Spinal cord (tissue), 10 donors: ENCODE measurements at places on chromosomes 7 and 10. TPM values are rescaled to one million over a fixed set of nuclear protein-coding genes. Genes with fewer than 3 reads are reported as not detected.

DNA sequence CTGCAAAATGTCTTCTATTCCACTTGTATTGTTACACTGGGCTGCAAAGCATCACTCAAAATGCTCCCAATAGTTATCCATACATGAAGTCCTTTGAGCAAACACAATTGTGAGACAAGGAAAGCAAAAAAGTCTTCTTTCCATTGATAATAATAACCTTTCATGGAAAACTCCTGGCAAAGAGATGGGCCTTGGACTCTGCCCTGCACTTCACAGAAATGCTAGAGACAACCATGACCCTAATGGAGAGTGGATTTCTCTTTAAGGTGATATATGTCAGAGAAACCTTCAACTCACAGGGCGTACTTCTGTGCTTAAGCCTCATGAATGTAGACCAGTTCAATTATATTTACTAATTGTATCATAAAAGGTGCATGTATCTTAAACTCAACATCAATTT is 19.4 kb downstream of the SLC26A3 start:
- no peak for DNase-seq

- DNase-seq: no peak
These were observed 14.9 kb downstream of the ADCY1 start for GRCh38 chr7:45589061-45589460.

Gene TMEM184A
- total RNA-seq: 0.33 TPM

DNA sequence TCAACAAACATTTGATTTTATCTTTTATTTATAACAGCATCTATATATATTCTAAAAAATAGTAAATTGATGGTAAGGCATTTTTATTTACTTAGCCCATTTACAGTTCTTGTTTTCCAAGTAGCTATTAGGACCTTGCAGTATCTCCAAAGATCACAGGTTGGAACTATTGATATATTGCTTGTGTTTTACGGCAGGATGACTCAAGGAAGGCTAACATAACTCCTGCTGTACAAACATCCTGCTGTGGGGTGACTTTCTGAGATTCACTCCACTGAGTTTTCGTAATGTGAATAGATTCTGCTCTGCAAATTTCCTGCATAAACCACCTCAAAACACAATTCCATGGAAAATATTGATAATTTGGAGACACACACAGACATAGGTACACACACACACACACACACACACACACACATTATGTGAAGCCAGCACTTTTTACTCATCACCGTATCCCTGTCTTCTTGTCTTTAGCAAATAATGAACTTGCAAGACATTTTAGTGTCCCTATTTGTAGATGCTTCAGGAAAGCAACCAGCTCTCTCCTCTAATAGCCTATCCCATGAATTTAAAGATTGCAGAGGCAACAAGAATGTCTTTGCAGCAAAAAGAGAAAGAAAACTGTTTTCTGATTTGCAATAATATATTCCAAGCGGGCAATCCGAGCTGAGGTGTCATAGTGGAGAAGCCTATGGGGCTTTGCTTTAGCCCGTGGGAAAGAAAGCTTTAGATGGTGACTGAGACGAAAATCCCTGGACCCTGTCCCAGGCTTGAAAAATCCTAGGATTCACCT is 722 bp downstream of the AGR2 start:
- DNase-seq: no peak

- no peak for DNase-seq
These were observed 51.5 kb upstream of the GRM3 start for GRCh38 chr7:86592185-86592584.

GRCh38 chr10:30540276-30540675 is 89.3 kb downstream of the LYZL2 start:
- DNase-seq: no peak

DNA sequence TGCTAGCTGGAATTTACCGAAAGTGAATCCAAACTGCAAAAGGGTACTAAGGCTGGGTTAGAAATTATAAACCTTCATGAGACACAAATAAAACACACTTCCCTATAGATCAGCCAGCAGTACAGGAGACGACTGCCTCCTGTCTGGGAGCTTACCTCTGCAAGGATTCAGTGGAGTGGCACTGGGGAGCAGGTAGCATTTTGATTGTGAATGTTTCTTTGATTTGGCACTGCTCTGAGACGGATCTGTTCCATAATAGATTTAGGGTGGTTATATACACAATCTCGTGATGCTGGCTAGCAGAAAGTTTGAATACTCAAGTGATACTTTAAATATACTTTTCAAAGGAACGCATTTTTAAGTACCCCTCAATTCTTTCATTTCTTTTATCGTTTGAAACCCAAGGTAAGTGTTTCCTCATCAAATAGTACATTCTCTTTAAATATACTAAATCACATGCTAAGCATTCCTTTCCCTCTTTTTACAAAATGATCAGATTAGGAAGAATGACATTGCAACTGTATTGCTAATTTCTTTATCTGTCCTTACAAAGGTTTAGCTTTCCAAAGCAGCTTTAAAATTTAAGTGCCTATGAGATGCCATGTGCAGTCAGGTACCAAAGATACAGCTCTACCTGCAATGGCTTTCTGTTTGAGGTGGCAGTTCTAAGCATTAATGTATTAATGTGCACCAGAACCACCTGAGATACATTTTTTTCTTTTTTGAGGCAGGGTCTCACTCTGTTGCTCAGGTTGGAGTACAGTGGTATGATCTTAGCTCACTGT is 20.6 kb upstream of the CHCHD3 start:
- no peak for DNase-seq

- no peak for DNase-seq
These were observed 46.2 kb downstream of the RGS10 start for GRCh38 chr10:119496273-119496672.

GRCh38 chr7:946256-946996 is 8.1 kb downstream of the ADAP1 start:
- DNase-seq: no peak

GRCh38 chr10:101572126-101572525 is 15.9 kb downstream of the POLL start:
- DNase-seq: no peak

GRCh38 chr10:3683560-3683959 is 101.4 kb downstream of the KLF6 start:
- DNase-seq: no peak

Gene ADAM12
- 36.0 TPM for total RNA-seq

Gene TMEM72
- total RNA-seq: 8.0 TPM

GRCh38 chr7:99643464-99643863 is 26.7 kb downstream of the ZSCAN25 start:
- no peak for DNase-seq

GRCh38 chr7:123432601-123433000 is 101.8 kb downstream of the IQUB start:
- no peak for DNase-seq

DNA sequence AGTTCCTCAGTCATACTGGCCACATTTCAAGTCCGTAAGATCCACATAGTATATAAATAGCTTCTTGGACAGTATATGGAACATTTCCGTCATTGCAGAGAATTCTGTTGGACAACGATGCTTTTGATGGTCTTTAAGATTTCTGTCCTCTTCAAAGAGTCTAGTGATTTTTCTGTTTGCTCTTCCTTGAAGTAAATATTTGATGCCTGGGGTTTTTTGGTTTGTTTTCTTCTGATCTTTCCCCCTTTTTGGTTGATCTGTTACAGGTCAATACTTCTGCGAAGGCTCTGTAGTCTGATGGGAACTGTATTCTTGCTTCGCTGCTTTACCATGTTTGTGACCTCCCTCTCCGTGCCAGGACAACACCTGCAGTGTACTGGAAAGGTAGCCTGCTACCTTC is 42.3 kb upstream of the VDAC2 start:
- no peak for DNase-seq

Gene TFPI2
- total RNA-seq: 8.9 TPM

GRCh38 chr10:66827353-66827752 is 98.5 kb upstream of the LRRTM3 start:
- no peak for DNase-seq

- peak; percentile 79 for DNase-seq
These were observed 449.1 kb upstream of the ANKRD30A start for GRCh38 chr10:36676321-36676720.

Gene CYP2C8
- total RNA-seq: 2.6 TPM

Gene GCC1
- 11.3 TPM for total RNA-seq

- no peak for DNase-seq
These were observed 32.7 kb upstream of the KLHL7 start for GRCh38 chr7:23072922-23073321.

GRCh38 chr7:89028319-89028718 is 232.8 kb upstream of the TEX47 start:
- no peak for DNase-seq

- no peak for DNase-seq
These were observed 282.8 kb downstream of the PHF14 start for GRCh38 chr7:11256501-11256900.

GRCh38 chr7:24764011-24764410 is 6.7 kb upstream of the GSDME start:
- no peak for DNase-seq

- peak; percentile 80 for DNase-seq
These were observed 16.8 kb upstream of the ABCB5 start for GRCh38 chr7:20598459-20599309.

Gene TAS2R41
- total RNA-seq: not detected

DNA sequence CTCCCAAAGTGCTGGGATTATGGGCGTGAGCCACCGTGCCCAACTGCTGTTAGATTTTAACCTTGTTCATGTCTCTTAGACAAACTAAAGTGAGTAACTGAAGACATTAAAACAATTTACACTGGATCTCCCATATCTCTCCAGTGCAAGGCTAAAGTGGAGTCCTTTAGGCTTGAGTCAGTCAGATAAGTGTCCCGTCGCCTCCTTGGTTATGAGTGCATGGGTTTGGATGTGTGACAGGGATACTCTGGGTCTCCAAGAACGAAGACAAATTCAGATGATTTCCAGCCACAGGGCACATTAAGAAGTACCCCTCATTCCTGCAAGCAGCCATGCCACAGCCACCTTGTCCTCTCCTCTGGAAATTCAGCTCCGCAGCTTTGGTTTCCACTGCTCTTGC is 66.1 kb upstream of the PDZD8 start:
- no peak for DNase-seq

Gene ABCC2
- 0.66 TPM for total RNA-seq

DNA sequence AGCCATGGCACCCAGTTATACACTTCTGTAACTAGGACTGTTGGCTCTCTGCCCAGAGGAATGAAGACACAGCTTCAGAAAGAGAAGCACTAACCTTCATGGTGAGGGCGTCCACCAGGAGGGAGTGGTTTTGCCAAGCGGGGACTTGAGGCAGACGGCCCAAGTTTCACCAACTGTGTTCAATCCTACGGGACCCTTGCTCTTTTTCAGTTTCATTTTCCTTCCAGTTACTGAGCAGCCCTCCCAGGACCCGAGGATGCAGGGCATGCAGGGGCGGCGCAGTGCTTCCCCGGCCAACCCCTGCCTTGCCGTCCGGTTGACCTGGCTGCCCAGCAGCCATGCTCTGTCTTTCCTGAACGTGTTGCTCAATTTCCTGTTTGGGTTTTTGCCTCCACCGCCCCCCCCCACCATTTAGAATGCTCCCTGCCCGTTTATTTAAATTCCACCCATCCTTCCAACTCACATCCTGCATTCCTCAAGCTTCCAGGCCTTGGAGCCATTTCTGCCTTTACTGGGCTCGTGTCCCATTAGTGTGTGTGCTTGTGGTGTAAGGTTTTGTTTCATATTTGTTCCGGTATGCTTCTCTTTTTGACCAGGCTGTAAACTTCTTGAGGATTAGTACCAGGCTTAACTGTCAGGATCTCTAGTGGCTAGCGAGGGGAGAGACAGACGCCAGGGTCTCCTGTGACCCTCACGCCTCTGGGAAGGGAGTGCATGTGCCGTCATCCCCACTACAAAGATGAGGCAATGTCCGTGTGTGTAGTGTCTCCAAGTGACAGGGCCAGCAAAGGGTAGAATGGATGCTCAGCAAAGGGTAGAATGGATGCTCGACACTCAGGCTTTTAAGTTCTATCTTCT is 31.6 kb downstream of the IL15RA start:
- DNase-seq: no peak

Gene ANKRD61
- total RNA-seq: 0.20 TPM
